ENCODE measurements at places on chromosomes 2 and 18. TPM values are rescaled to one million over a fixed set of nuclear protein-coding genes. Genes with fewer than 3 reads are reported as not detected.

DNA sequence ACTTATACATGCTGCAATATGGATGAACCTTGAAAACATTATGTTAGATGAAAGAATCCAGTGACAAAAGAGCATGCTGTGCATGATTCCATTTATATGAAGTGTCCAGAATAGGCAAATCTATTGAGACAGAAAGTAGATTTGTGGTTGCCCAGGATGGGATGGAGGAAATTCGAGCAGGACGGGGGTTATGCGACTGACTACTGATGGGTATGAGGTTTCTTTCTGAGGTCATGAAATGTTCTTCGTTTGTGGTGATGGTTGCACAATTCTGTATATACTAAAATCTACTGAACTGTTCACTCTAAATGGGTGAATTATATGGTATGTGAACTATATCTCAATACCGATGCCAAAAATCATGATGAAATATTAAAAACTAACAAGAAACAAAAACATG is 18.9 kb upstream of the MTERF4 start:
- DNase-seq = no peak

CTAGE1 gene
- total RNA-seq = not detected

SERPINB3 gene
- total RNA-seq = 0.12 TPM

DNA sequence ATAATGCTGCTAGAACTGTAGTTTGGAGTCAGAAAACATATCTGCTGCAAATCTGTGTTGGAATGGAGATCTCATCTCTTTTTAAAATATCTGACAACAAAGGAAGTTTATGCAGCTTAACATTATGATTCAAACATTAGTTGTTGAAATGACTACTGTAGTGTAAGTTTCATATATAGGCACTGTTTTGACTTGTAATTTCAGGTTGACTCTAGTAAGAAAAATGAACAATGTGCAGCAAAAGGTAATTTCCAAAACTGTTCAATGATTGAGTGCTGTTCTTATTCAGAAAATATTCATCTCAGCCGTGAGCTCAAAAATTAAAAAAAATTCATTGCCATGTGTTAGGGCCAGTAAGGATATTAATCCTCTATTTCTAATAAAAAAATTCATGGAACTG is 48.5 kb downstream of the CCDC138 start:
- DNase-seq = no peak

DNA sequence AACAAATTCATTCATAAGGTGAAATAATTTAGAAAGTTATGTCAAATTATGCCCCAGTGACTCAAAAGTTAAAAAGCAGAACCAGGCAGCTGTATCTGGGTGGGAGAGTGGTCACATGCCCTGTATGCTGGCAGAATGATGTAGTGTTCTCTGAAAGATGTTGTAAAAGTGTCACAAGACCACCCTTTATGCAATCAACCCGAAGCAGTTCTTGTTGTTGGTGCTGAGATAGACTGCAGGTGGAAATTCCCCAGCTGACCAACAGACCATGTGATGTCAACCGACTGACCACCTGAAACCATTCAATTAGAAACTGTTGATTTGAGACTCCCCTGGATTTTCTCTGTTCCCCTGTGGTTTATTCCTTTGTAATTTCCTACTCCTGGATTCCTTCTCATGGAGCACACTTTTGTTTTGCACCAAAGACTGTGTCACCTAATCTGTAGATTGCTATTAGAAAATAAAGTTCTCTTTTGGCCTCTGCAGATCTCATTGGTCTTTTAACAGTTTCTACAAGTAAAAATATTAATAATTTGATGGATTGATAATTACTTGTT is 1341.3 kb upstream of the LRRTM1 start:
- peak; percentile 43 for DNase-seq

GRCh38 chr18:9838144-9838877 is 47.5 kb upstream of the TXNDC2 start:
- DNase-seq = peak; percentile 39

MC5R gene
- not detected for total RNA-seq

WIPF1 gene
- 7.6 TPM for total RNA-seq

DNA sequence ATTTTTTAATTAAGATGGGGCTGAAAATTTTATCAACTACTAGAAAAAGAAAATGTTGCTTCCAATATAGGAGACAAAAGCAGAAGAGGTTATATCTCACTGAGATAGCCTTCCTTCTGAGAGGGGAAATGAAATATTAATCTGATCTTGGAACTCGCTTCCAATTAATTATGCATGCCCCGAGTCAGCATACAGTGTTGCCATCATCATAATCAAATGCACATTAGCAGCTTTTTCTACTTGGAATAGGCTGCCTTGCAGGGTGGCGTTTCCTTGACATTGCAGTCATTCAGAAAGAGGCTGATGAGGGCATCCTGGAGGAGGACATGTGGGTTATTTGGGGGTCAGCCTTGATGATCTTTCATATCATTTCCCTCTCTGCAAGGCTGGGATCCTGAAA is 18.4 kb upstream of the RPL37A start:
- DNase-seq = no peak

GRCh38 chr2:60468382-60469085 is 84.9 kb downstream of the BCL11A start:
- DNase-seq = no peak

- no peak for DNase-seq
Measured at GRCh38 chr2:237603718-237604362, 13.3 kb upstream of the RAB17 start.
